Activated CD4-positive, alpha-beta memory T cell treated with anti-CD3 and anti-CD28 coated beads for 36 hours (primary cell): ENCODE measurements at places on chromosomes 5 and 9. TPM values are rescaled to one million over a fixed set of nuclear protein-coding genes. Genes with fewer than 3 reads are reported as not detected.

DNA sequence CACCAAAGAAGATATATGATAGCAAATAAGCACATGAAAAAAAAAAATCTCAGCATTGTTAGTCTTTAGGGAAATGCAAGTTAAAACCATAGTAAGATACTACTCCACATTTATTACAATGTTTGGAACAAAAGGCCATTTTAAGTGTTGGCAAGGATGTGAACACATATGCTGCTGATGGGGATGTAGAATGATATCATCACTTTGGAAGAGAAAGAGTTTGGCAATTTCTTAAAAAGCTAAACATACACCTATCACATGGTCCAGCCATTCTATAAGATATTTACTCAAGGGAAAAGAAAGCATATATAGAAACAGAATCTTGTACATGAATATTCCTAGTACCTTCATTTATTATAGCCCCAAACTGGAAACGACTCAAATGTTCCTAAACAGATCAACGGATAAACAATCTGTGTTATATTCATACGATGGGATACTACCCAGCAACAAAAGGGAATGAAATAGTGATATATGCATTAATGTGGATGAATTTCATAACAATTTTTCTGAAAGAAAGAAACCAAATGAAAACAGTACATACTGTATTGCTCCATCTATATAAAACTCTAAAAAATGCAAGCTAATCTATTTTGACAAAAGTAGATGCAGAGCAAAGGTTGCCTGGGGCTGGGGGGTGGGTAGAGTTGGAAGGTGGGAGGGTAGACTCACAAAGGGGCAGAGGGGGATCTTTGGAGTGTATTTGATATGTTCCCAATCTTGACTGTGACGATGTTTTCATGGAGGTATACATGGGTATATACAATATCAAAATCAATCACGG, 45.7 kb upstream of the SMAD5 start:
- H3K27ac ChIP-seq = no peak overlapping the region
- no peaks in the 10 kb centered on the region for H3K4me1 ChIP-seq
- H3K4me3 ChIP-seq = no peak overlapping the region
- H3K27me3 ChIP-seq = peaks cover 1% of the 10 kb centered on the region
- DNase-seq = no peak
- no peaks in the 10 kb centered on the region for H3K36me3 ChIP-seq

GRCh38 chr5:143713047-143714003, 98.6 kb upstream of the HMHB1 start:
- H3K36me3 ChIP-seq = no peaks in the 10 kb centered on the region
- H3K4me1 ChIP-seq = no peaks in the 10 kb centered on the region
- H3K27me3 ChIP-seq = no peaks in the 10 kb centered on the region
- no peak overlapping the region for H3K4me3 ChIP-seq

GRCh38 chr9:114606068-114606467, 5.0 kb upstream of the TMEM268 start:
- H3K27ac ChIP-seq = no peak overlapping the region
- no peak for DNase-seq
- H3K4me3 ChIP-seq = no peak overlapping the region
- peaks cover 9% of the 10 kb centered on the region for H3K36me3 ChIP-seq

- DNase-seq = peak; percentile 72
- H3K4me1 ChIP-seq = no peaks in the 10 kb centered on the region
- H3K36me3 ChIP-seq = no peaks in the 10 kb centered on the region
- peaks cover 38% of the 10 kb centered on the region for H3K27me3 ChIP-seq
- no peak overlapping the region for H3K4me3 ChIP-seq
Observed at GRCh38 chr9:128412120-128412790, 8.4 kb upstream of the CERCAM start.

GRCh38 chr5:117207088-117207668, 632.6 kb upstream of the SEMA6A start:
- no peaks in the 10 kb centered on the region for H3K27me3 ChIP-seq
- no peaks in the 10 kb centered on the region for H3K36me3 ChIP-seq
- H3K4me3 ChIP-seq = no peak overlapping the region

The PPP1R26 gene
- 4.9 TPM for total RNA-seq
